Omental fat pad (tissue), 4 donors: ENCODE measurements at places on chromosomes 6 and 20.

DNA sequence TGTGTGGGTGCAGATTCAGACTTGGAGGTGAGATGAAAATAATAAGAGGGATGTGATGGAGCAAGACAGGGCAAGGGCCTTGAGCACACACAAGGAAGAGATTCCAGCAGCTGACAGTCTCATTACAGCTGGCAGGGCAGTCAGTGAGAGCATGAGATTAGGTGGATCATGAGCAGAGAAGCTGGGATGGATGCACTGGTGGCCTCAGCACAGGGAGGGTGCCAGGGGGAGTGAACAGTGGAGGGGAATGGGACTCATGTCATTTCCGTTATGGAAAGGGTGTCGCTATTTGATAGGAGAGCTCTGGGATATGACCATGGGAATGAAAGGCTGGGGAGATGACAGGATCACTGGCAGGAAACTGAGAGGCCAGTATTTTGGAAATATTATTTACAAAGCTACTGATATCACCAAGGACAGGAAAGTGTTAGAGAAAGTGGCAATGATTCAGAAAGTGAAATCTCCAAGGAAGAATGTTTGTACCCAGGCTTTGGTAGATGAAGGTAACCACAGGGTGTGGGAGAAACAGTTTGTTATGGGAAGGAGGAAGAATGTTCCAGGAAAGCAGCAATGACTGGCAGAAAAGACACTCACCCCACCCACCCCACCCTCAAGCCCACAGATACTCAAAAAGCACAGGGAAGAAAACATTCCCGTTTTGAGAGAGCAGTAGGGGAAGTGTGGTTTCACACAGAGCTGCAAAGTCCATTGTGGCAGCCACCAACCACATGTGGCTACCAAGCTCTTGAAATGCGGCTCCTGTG is 214.7 kb upstream of the PROKR2 start:
- no peak for DNase-seq

- no peak for DNase-seq
Measured at GRCh38 chr6:152150196-152150595, 342.7 kb downstream of the ESR1 start.

DNA sequence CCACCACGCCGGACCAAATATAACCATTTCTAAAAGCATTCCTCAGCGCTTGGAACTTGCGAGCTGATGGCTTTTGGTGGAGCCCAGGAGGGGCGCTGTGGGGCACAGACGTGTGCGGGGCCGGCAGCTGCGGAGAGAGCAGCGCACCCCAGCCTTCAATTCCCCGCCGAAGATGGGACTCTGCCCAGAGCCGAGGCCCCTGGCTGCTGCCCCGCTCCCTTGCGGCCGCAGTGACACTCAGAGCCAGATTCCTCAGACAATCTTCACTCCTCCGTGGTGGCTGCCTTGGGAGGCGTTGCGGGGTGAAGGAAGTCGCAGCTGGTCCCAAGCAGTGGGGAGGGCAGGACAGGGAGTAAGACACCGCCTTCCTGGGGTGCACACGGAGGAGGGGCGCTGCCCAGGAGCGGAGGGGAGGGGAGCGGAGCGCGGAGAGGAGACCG is 87.7 kb downstream of the TMEM242 start:
- DNase-seq: no peak

GRCh38 chr20:21788082-21788481 is 82.6 kb downstream of the PAX1 start:
- DNase-seq: no peak

DNA sequence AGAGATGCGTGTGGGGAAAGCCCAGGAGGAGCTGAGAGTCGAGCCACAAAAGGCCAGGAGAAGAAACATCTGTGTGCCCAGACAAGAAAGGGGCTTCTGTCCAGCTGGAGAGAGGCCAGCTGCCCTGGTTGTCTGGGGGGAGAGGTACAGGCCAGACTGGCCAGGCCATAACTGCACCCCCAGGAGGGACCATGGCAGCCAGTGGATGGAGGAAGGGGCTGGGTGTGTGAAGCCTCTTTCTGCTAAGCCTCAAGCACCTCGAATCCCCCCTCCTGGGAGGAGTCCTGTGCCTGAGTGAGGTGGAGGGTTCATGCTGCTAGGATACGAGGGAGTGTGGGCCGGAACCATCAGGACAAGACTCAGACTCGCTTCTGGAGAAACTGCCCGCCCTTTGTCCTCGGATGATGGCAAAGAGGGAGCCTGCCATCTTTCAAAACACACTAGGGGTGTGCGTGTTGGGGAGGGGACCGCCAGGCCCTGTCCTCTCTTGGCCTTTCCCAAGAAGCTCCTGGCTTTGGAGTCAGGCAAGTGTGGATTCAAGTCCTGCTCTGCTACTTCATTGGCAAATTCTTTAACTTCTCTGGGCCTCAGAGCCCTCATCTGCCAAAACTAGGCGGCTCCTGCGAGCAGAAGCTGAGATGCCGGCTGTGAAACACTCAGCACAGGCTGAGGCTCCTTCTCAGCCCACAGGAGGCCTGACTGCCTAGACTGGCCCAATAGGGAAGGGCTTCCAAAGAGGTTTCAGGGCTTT is 90.3 kb downstream of the ASXL1 start:
- DNase-seq: no peak

- no peak for DNase-seq
Measured at GRCh38 chr6:73028124-73028766, 197.1 kb downstream of the KHDC1L start.

DNA sequence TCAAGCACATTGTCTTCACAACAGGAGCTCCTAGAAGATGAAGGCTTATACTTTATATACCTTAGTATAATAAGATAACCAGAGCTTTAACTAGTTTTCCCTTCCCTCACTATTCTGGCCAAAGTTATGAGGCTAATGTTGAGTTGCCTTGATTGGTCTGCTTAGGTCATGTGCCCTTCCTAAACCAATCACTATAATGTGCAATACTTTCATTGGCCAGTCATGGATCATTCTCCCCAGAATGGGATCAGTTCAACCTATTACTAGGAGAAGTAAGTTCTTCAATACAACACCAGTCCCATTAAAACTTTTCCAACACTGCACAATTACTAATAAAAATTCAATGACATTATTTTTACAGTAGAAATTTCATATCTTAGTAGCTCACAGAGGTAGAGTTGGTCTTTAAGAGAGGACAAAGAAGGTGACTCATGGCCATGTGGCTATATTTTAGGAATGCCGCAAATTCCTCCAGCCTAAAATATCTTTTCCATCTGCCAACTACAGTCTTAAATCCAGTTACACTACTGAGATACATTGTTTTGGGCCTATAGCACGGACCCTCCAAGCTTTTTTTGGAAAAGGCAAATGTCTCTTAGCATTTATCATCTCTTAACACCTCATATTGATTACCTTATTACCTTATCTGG is 12.5 kb upstream of the POU3F2 start:
- no peak for DNase-seq
